Sigmoid colon (tissue), 7 donors: ENCODE measurements at places on chromosomes 13 and 19. TPM values are rescaled to one million over a fixed set of nuclear protein-coding genes. Genes with fewer than 3 reads are reported as not detected.

GRCh38 chr13:114130131-114130836 lies 2.1 kb downstream of the RASA3 start:
- H3K4me1 ChIP-seq, result peaks cover 50% of the 10 kb centered on the region
- no peaks in the 10 kb centered on the region for H3K36me3 ChIP-seq
- H3K27ac ChIP-seq, result peak overlapping the region; percentile 86
- no peak for DNase-seq
- no peaks in the 10 kb centered on the region for H3K27me3 ChIP-seq
- H3K4me3 ChIP-seq, result peak overlapping the region; percentile 97

DNA sequence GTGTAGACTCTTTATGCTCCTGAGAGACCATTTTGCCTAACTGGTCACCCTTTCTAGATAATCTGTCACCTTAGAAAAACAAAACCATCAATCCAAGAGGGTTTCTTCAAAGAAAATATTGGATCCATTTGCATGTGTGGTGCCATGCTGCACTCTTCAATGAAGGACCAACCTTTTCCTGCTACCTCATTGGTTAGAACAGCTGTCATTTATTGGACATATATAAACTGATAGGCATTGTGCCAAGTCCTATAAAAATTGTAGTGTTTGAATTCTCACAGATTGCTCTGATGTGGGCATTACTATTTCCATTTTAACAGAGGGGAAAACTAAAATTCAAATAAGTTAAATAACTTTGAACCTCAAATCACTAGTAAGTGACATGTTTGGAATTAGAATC lies 333.2 kb downstream of the MYO16 start:
- peaks cover 2% of the 10 kb centered on the region for H3K4me1 ChIP-seq
- DNase-seq, result no peak
- H3K36me3 ChIP-seq, result no peaks in the 10 kb centered on the region
- no peaks in the 10 kb centered on the region for H3K27me3 ChIP-seq
- no peak overlapping the region for H3K4me3 ChIP-seq

- H3K27ac ChIP-seq, result no peak overlapping the region
- H3K4me3 ChIP-seq, result no peak overlapping the region
- H3K36me3 ChIP-seq, result peaks cover 4% of the 10 kb centered on the region
- H3K27me3 ChIP-seq, result no peaks in the 10 kb centered on the region
Observed at GRCh38 chr19:9645472-9645871, 24.4 kb upstream of the ZNF561 start.

GRCh38 chr13:90108547-90108946 lies 1238.9 kb upstream of the MIR17HG start:
- H3K36me3 ChIP-seq, result no peaks in the 10 kb centered on the region
- no peaks in the 10 kb centered on the region for H3K4me1 ChIP-seq
- no peaks in the 10 kb centered on the region for H3K27me3 ChIP-seq

DNA sequence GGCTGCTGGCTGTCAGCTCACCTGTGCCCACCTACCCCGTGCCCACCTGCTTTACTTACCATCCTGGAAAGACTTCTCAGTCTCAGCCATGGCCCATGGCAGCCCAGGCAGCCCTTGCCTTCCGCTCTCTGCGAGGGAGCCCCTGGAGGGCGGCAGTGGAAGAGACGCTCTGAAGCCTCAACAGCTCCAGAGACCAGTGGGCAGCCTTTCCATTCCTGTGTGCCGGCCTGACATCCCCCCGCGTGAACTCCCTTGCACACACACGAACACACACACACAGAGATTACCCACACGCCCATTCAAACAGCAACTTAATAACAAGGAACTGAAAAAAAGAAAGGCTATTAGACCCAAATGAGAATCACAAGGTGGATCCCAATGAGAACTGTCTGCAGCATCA lies 14.2 kb upstream of the RASA3 start:
- H3K27ac ChIP-seq, result no peak overlapping the region
- H3K4me3 ChIP-seq, result no peak overlapping the region
- H3K36me3 ChIP-seq, result no peaks in the 10 kb centered on the region
- H3K4me1 ChIP-seq, result no peaks in the 10 kb centered on the region
- H3K27me3 ChIP-seq, result no peaks in the 10 kb centered on the region
- no peak for DNase-seq

- no peak overlapping the region for H3K4me3 ChIP-seq
- H3K27me3 ChIP-seq, result no peaks in the 10 kb centered on the region
- peaks cover 14% of the 10 kb centered on the region for H3K4me1 ChIP-seq
- peak overlapping the region; percentile 68 for H3K27ac ChIP-seq
- peaks cover 5% of the 10 kb centered on the region for H3K36me3 ChIP-seq
Observed at GRCh38 chr13:98370806-98371515, 193.9 kb upstream of the RNF113B start.

- H3K4me1 ChIP-seq, result no peaks in the 10 kb centered on the region
- no peak for DNase-seq
- no peak overlapping the region for H3K4me3 ChIP-seq
- no peak overlapping the region for H3K27ac ChIP-seq
Observed at GRCh38 chr13:111521691-111522229, 201.3 kb downstream of the TEX29 start.

GRCh38 chr13:99980201-99980823 lies 1.3 kb upstream of the ZIC2 start:
- no peaks in the 10 kb centered on the region for H3K36me3 ChIP-seq
- peaks cover 44% of the 10 kb centered on the region for H3K4me1 ChIP-seq
- H3K4me3 ChIP-seq, result peak overlapping the region; percentile 2
- no peak overlapping the region for H3K27ac ChIP-seq
- no peak for DNase-seq

- H3K4me1 ChIP-seq, result peaks cover 34% of the 10 kb centered on the region
- no peak overlapping the region for H3K4me3 ChIP-seq
- DNase-seq, result no peak
- H3K36me3 ChIP-seq, result peaks cover 2% of the 10 kb centered on the region
- no peak overlapping the region for H3K27ac ChIP-seq
Observed at GRCh38 chr19:5989388-5990074, 11.6 kb upstream of the RANBP3 start.

DNA sequence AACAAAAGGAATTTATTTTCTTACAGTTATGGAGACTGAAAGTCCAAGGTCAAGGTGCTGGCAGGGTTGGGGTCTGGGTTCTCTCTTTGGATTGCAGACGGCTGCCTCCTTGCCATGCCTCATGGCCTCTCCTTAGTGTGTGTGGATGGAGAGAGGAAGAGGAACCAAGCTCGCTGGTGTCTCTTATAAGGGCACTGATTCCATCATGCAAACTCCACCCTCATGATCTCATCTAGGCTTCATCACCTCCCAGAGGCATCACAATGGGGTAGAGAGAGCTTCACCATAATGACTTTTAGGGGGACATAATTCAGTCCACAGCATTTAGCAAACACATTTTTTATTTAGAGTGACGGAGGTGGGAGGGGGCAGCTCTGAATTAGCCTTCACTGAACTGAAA lies 104.9 kb upstream of the ABCC4 start:
- no peak for DNase-seq
- H3K4me3 ChIP-seq, result no peak overlapping the region
- no peak overlapping the region for H3K27ac ChIP-seq
- no peaks in the 10 kb centered on the region for H3K27me3 ChIP-seq

- no peak overlapping the region for H3K27ac ChIP-seq
- H3K36me3 ChIP-seq, result no peaks in the 10 kb centered on the region
- DNase-seq, result no peak
Observed at GRCh38 chr19:29831686-29832085, 19.9 kb downstream of the CCNE1 start.

GRCh38 chr13:97379386-97379785 lies 54.6 kb upstream of the RAP2A start:
- no peak overlapping the region for H3K27ac ChIP-seq
- peaks cover 12% of the 10 kb centered on the region for H3K4me1 ChIP-seq
- H3K4me3 ChIP-seq, result no peak overlapping the region
- no peaks in the 10 kb centered on the region for H3K27me3 ChIP-seq
- H3K36me3 ChIP-seq, result no peaks in the 10 kb centered on the region
- no peak for DNase-seq

DNA sequence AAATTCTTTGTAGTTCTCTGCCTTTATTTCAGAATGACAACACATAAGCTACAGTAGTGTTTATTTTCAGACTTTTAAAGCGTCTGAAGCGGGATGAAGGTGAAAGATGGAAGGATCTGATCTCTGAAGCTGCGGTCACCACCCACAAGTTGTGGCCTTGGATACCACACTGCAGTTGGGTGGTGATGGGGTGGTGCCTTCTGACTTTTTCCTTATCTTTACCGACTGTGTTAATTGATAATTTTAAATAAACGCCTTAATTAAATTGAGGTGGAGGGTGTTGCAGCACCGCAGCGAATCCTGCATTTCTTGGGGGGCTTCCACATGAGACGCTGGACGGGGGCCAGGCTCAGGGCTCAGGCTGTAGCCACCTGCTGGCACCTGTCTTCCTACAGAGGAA lies 1.3 kb downstream of the TFDP1 start:
- H3K4me3 ChIP-seq, result no peak overlapping the region
- no peak overlapping the region for H3K27ac ChIP-seq
- H3K27me3 ChIP-seq, result no peaks in the 10 kb centered on the region
- peak; percentile 59 for DNase-seq
- H3K36me3 ChIP-seq, result no peaks in the 10 kb centered on the region

The ACP5 gene
- total RNA-seq, result 10.4 TPM

The ZNF587B gene
- total RNA-seq, result 13.0 TPM

The GPR12 gene
- total RNA-seq, result under 0.01 TPM

The CYSLTR2 gene
- total RNA-seq, result 0.82 TPM

The CRX gene
- not detected for total RNA-seq

The CCDC194 gene
- total RNA-seq, result 4.4 TPM

The S1PR4 gene
- total RNA-seq, result 1.9 TPM

The MCEMP1 gene
- not detected for total RNA-seq

The PTGER1 gene
- total RNA-seq, result 0.71 TPM

The S1PR5 gene
- not detected for total RNA-seq
